ENCODE measurements at places on chromosomes 2 and 18.

GRCh38 chr2:63851691-63852311, 10.1 kb downstream of the UGP2 start:
- DNase-seq, result no peak

GRCh38 chr2:169462896-169463695, 16.2 kb upstream of the BBS5 start:
- DNase-seq, result no peak

DNA sequence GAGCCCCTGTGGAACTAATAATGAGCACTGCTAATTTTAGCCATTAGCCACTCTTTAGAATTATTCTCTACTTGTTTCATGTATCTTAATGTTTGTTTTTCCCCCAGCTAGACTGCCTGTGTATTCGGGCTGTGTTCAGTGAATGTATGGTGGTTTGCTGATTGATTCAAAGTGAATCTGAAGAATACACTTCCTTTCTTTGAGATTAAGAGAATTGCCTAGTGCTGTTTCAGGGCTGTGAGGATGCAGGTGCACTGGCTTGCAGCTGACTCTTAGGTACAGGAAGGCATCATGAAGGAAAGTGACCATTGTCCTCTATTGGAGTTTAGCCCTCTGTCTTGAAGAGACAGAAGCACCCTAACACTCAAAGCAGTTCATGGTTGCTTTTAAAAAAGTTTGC, 138.7 kb downstream of the CERS6 start:
- no peak for DNase-seq

DNA sequence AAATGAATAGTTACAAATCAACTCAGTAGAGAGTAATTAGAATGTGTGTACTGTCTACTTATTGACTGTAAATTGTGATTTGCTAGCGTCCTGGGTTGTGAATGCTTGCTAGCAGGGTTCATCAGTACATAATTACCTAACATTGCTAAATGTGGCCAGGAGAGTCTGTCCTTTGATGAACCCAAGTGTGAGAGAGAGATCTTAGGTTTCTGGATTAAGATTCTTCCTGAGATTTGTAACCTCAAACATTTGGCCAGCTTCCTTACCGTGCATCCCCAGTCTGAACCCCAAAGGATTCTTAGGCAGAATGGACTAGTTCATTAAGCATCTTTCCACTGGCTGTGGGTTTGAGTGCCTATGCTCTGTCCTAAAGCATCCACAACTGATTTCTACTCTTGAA, 84.0 kb upstream of the ITPRID2 start:
- no peak for DNase-seq

GRCh38 chr2:204293884-204294747, 251.2 kb upstream of the PARD3B start:
- no peak for DNase-seq

- no peak for DNase-seq
Measured at GRCh38 chr2:60337142-60337497, 216.3 kb downstream of the BCL11A start.

DNA sequence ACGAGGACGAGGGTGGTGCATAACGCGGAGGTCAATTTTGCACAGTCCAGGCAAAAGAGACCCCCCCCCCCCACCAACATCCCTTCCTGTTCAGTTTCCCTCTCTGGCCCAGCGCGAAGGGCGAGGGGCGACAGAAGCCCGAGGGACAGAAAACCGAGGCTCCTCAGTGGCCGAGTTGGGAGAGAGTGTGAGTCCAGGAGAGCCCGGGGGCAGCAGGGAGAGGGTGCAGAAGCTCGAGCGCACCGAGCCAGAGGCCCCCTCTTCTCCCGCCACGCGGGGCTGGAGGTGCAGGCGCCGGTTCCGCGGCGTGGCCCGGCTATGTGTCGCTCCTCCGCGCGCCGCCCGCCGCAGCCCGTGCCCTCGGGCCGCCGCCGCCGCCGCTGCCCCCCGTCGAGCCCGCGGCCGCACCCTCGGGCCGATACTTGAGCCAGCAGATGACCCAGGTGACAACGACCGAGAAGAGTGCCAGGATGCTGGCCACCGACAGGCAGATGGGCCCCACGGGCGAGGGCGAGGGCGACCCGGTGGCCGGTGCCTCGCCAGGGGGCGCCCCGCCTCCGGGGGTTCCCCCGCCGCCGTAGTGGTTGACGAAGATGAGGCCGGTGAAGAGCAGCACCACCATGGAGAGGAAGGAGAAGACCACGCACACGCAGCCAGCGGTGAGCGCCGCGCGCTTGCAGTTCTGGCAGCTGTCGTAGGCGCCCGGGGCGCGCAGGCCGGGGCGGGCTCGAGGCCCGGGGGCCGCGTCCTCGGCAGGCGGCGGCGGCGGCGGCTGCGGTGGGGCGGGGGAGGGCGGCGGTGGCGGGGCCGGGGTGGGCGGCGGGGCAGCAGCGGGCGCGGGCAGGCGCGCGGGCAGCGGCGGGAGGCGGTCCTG, 20.2 kb upstream of the PAX3 start:
- DNase-seq, result no peak

DNA sequence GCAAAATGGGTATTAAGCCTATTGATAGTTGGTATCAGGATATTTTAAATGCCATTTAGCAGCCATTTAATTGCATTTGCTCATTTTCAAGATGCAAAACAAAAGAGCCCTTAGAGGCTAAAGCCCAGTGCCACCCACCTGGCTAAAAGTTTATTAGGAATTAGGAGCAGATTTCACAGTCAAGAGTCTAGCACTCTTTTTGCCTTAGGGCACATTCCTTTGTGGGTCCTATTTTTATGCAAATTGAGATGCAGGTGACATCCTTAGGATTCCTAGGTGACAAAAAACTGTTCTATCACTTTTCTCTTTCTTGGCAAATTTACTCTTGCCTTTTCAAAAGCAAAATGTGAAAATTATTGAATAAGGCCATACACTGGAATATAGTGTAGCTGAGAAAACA, 42.0 kb downstream of the CTNNA2 start:
- DNase-seq, result no peak

- DNase-seq, result no peak
Measured at GRCh38 chr2:123157016-123157415, 868.1 kb upstream of the CNTNAP5 start.

GRCh38 chr2:10924859-10925258, 13.1 kb downstream of the KCNF1 start:
- no peak for DNase-seq

GRCh38 chr2:217069263-217070042, 209.6 kb upstream of the TNP1 start:
- DNase-seq, result no peak

DNA sequence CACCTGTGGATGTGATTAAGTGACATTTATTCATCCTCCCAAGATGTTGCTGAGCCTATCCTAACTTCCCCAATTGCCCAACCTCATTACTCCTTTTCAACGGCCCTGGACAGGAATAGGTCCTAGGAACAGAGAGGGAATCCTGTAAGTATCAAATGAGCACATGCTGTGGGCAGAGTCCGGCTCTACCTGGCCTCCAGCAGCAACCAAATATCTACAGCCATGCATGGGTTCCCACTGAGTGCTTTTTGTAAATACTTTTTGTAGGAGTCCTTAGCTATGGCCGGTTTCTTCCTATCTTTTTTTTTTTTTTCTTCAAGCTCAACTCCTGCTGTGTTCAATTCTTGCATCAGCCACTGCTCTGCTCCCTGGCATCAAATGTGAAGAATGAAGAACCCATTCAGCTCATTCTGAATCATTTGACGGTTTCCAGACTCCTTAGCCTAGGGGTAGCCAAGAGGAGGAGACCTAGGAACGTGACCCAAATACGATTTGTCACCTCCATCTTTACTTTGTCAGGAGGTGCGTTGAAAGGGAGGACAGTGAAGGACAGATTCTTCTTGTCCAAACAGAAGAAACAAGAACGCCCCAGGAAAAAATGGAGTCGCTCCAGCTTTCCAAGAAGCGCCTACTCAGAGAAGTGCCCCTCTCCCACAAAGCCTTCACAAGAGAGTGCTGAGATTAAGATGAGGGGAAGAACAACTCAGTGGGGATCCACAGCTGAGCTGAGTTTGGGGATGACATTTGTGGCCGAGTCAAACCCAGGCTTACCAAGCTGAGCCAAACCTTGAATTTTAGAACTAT, 46.7 kb upstream of the LCLAT1 start:
- no peak for DNase-seq

Measured in tibial nerve (tissue), 4 donors.